Activated CD4-positive, alpha-beta T cell treated with anti-CD3 and anti-CD28 coated beads for 24 hours (primary cell): ENCODE measurements at places on chromosomes 7 and 10.

- no peak for DNase-seq
Measured at GRCh38 chr10:60086421-60086820, 180.1 kb upstream of the CCDC6 start.

- DNase-seq, result no peak
Measured at GRCh38 chr10:6092731-6093130, 3.9 kb downstream of the RBM17 start.

DNA sequence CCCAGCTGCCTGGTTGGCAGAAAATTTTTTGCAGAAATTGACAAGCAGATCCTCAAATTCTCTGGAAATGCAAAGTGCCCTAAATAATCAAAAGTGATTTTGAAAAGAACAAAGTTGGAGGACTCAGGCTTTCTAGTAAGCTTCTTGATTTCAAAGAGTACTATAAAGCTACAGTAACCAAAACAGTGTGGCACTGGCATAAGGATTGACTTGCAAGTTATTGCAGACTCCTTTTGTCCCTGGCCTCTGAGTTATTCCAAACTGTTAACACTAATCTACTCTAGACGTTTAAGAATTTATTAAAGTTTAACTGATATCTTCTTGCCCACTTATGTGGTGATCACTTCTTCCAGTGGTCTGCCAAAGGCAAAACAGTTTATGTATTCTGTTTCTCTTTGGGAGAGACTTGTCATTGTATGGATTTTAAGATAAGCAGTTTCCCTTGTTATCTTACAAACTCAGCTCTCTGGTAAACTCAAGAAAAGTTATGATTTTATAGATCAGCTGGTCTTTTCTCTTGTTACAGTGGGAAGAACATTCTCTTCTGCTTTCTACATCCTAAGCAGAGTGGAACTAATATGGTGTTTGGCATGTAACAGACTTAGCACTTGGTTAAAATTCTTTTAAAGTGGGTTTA, 41.4 kb downstream of the LOXL4 start:
- DNase-seq, result no peak

DNA sequence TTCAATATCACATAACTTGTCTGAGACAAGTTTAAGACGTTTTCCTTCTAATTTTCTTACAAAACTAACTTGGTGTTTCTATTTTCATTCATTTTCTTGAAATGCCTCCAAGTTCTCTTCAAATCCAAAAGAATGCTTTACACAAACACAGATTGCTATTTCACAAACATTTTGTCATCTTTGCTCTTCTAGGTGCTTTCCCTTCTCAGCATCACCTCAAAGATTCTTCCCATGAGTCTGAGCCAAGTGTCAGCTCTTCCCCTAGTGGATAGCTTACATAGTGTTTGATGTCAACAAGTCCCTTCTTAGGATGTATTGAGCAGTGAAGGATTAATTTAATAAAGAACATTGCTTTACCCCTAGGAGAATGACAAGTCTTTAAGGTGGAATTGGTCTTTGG, 38.1 kb upstream of the SEMA3A start:
- no peak for DNase-seq

- no peak for DNase-seq
Measured at GRCh38 chr7:88429382-88429781, 122.7 kb upstream of the STEAP4 start.

- DNase-seq, result no peak
Measured at GRCh38 chr10:12547301-12547771, 198.0 kb downstream of the CAMK1D start.

DNA sequence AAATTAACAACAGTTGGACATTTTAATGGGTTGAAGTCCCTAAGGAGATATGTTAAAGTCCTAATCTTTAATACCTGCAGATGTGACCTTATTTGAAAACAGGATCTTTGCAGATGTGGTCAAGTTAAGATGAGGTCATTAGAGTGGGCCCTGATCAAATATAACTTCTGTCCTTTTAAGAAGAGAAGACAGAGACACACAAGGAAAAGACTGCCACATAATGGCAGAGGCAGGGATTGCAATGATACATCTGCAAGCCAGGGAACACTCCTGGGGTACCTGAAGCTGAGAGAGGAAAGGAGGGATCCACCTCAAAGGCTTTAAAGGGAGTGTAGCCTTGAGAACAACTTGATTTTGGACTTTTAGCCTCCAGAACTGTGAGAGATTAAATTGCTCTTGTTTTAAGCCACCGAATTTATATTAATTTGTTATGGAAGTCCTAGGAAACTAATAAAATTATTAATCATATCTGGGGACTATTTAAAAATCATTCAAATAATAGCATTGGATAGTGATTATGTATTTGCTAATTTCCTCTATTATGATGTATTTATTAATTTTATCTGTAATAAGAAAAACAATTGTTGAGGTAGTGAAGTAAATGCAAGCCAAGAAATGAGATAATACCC, 700.0 kb upstream of the PCDH15 start:
- DNase-seq, result no peak

DNA sequence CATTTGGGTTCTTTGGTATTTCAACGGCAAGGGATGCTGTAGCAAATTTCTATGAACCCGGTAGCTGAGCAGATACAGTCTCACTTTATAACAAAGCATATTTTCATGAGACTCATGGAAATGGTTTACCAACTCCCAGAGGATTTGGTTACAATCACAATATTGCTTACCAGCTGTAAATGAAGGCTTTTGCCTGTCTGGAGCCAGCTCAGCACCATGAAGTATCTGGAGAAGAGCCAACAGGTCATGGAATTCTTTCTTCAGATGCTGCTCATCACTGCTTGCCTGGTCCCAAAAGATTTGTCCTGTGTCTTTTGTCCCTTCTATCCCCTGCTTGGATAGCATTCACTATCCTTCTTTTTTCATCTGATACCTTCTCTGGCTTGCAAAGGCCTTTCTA, 316.9 kb upstream of the PHYHIPL start:
- no peak for DNase-seq

- DNase-seq, result no peak
Measured at GRCh38 chr10:44948642-44949041, 11.0 kb upstream of the RASSF4 start.

- no peak for DNase-seq
Measured at GRCh38 chr10:115092258-115092554, 959 bp upstream of the ATRNL1 start.

DNA sequence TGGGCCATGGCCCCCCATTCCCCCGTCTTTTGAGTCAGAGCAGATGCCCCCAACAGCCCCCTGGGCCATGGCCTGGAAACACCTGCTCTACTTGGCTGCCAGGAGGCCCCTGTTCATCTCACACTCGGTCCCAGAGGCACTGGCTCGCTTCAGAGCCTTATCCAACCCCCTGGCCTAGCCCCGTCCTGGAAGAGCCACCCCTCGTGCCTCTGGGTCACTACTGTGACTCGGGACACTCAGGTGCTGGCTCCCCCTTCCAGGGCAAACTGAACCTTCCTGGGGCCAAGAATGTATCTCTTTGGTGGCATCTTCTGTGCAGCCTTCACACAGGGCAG, 7.0 kb downstream of the POLR2J start:
- no peak for DNase-seq

DNA sequence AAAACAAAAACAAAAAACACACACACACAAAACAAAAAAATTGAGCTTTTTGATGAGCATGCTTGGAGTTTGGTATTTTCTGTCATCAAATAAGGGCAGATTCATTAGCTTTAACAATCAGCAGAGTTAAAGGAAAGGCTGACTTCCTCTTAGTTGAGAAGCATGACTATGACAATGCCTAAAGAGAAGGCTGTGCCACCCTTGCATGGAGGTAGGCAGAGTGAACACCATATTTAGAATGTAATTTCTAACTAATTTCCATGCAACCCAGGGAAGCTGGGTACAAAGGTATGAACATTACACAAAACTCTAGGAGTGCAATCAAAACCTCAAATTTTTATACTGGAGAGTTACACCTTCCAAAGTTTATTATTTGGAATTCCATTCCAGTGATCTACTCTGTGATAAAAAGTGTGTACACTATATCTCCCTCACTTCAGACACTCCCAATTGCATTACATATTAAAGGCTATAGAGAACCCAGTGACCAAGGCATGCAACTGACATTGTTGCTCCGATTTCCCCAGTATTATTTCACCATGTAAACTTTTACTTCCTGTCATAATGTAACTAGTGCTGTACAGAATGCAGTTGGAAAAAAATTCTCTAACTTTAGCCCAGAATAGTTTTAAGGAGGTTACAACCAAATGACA, 9.4 kb upstream of the CYCS start:
- no peak for DNase-seq

- no peak for DNase-seq
Measured at GRCh38 chr7:95045236-95045923, 138.0 kb downstream of the PPP1R9A start.

DNA sequence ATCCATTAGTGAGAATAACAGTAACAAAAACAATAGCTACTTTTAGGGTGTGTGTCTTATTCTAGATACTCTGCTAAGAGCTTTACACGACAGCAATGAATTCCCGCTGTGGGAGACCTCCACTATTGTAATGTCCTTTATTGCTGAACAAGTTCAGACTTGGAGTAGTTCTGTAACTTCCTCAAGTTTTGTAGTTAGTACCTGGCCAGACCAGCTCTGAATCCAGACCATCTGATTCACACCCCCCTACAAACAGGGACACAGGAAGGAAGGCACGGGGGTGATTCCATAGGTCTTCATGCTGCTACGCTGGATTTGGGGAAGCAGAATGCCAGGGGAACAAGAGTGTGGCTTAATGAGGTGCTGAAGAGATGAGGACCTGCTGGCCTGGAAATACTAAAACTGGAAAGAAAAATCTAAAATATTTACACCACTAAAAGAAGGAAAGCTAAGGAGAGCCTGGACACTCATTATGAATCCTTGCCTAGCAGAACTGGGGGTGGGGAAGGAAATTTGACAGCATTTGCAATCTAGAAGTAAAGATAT, 194.6 kb upstream of the TMEM72 start:
- no peak for DNase-seq

- DNase-seq, result no peak
Measured at GRCh38 chr7:106612432-106612831, 48.5 kb downstream of the CCDC71L start.

GRCh38 chr7:6505685-6506559, 45.3 kb downstream of the GRID2IP start:
- DNase-seq, result no peak

DNA sequence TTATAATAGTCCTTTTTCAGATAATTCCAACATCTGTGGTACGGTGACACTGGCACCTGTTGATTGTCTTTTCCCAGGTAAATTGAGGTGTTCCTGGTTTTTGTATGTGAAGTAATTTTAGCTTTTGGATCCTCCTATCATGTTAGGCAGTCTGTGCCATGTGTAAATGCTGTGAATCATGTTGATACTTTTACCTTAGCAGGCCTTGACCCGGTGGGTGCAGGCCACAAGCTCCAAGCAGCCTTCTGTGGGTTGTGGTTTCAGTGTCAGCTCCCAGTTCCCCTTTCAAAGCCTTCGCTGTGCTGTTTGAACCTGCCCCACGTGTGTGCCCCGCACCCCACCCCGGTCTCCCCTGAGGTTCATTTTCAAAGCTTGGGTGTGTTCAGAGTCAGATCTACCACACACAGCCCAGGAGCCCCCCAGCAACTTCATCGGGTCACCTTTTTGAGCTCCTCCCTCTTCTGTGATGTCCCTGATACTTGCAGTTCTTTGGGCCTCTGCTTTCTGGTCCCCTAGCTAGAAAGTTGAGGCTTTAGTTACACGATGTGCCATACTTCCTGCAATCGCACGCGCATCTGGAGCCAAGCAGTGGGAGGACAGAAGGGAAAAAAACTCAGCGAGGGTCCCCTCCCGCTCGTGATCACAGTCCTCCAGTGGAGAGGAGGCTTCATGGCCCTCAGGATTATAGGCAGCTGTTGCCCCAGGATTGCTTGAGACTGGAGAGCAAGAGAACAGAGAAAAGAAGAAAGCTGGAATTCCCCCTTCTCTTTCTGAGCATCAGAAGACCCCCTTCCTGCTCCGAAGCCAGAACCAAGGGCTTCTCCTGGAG, 8.7 kb upstream of the BHLHA15 start:
- DNase-seq, result peak; percentile 52

DNA sequence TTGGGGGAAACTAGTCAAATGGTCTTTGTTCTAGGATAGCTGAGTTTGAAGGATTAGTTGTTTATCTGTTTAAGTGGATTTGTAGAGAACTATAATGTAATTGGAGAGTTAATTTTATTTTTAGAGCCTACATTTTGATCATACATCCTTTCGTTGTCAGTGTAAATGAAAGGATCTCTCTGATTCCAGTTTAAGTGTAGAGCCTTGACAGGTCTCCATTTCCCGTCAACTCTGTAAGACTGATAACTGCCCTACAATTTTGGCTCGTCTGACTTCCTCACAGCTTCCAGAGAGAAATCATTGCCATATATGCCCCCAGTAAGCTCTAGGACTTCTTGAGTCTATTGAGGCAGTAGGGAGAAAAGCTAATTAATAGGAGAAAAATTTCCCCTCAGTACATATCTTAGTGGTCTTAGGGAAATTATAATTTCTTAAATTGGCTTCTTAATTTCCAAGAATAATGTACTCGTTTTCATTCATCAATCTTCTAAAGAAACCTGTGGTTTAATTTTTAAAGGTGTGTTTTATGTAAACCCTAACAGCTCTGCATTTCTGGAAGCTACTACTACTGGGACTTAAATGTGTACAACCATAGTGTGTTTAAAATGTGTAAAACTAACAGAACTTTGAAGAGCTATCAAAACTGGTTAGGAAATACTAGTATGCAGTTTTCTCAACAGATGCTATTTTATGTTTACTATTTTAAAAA, 3.8 kb downstream of the KMT2E start:
- no peak for DNase-seq

GRCh38 chr7:81111781-81112540, 193.1 kb upstream of the SEMA3C start:
- DNase-seq, result no peak

GRCh38 chr10:49114718-49115014, 656 bp downstream of the VSTM4 start:
- DNase-seq, result no peak

DNA sequence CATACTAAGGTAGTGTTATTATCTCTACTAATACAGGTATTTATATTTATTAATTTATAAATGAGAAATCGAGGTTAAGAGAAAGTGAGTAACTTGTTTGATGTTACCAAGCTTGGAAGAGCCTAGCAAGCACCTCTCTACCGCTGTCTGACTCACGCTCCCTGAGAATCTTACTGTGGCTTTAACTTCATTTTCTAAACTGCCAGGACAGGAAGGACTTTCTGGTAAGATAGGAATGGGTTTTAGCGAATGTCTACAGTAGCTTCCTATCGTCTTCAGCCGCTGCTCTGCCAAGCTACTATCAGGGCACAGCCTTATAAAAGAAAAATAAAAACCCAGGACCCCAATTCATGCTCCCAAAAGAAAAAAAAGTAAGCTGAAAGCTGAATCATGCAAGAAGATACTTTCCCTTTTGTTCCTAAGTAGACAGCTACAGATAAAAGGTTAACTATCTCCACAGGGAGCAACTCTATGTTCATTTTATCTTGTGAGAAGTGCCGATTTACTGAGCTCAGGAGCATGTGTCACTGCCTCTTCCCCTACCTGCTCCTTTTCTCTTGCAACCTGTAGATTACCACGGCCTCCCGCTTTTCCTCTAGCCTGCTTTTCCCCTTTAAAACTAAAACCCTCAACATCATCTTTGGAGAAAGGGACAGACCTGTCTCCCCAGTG, 60.2 kb downstream of the THNSL1 start:
- DNase-seq, result no peak
